Inflammatory macrophage treated with lipopolysaccharide for 4 hours (primary cell): ENCODE measurements at places on chromosomes 11 and 22.

GRCh38 chr22:42313804-42314581 lies 43.5 kb upstream of the TCF20 start:
- peak; percentile 24 for DNase-seq

GRCh38 chr11:125170001-125170509 lies 5.5 kb downstream of the PKNOX2 start:
- DNase-seq = no peak

DNA sequence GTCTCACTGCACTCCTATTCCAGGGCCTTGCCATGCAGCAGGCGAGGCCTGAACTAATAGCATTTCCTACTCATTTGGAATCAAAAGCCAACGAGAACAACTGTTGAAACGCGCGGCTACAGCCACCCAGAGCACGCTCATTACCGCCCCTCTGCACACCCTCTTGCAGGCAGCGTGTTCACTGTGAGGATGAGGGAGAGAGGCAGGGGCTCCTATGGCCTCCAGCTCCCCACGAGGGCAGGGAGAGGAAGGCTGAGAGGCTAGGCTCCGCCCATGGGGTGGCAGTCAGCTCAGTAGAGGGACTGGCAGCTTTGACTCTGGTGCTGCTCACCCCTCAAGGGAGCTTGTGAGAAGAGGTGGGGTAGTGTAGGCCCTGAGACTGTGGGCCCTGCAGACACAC lies 26.2 kb downstream of the LMO1 start:
- no peak for DNase-seq

- no peak for DNase-seq
Measured at GRCh38 chr22:49191506-49191980, 636.1 kb downstream of the BRD1 start.

DNA sequence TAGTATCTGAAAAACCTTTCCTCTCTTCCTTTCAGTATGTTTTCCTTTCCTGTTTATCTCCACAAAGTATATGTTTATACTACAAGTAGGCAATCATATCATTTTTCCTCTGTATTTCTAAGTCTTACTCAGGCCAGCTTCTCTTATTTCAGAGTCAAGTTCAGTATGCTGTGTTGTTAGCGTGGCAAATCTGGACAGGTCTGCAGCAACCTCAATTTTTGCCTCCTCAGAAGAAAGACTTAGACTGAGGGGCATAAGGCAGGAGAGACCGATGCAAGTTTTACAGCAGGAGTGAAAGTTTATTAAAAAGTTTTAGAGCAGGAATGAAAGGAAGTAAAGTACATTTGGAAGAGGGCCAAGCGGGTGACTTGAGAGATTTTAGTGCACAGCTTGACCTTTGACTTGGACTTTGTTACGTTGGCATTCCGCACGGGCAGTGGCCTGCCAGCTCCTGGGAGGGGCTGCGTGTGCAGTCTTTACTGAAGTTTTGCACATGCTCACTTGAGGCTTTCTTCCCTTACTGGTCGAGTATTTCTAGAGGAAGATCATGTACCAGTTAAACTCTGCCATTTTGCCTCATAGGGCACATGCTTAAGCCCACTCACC lies 343.2 kb downstream of the NTM start:
- DNase-seq = no peak

GRCh38 chr11:67066333-67066709 lies 9.7 kb downstream of the RHOD start:
- no peak for DNase-seq

DNA sequence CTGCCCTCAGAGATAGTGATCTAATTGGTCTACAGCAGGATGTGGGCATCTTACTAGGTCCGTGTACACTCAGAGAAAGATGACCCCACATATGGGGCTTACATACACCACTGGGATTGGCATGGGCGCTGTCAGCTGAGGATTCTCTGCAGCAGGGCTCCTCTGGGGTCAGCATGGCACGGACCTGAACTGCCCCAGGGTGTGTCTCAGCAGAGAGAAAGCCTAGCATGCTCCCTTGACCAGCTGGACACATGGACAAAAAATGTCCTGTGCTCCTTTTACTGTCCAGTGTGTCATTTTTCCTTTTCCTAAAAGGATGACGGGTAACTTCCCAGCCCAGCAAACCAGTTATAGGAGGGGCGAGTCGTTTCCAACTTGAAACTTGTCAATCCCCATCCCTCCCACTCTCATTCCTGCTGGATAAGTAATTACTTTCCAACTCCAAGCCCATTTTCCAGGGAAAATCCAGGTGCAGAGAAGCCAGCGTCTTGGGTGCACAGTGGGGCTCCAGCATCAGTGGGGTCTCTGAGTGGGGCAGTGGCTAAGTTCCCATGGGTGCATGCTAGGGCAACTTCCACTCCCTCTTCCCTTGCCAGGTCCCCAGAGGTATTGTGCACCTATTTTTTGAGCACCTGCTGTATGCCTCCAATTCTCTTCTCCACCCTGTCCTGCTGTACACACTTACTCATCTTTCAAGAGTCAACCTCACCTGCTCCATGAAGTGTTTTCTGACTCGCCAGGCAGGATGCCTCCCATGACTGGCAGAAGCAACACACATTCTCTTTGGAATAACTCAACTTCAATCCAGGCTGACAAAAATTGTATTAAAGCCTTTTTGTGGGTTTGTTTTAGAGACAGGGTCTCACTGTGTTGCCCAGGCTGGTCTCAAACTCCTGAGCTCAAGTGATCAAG lies 5.0 kb downstream of the VSTM5 start:
- DNase-seq = no peak

DNA sequence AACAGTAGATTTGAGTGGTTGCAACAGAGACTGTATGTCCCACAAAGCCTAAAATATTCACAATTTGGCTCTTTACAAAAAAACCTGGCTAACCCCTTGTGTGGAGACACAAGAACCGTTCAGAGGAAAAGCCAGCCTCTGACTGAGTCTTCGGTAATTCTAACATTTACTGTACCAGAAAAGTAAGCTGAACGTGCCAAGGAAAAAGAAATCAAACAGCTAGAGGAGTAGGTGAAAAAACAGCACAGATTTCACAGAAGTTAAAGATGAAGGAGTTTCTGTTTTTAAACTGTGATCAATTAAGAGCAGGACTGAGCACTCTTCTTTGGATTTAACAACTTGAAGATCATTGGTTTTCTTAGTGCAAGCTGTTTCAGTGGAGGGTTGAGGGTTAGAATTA lies 424.7 kb upstream of the KIRREL3 start:
- DNase-seq = no peak

- no peak for DNase-seq
Measured at GRCh38 chr11:129992161-129992944, 10.3 kb downstream of the PRDM10 start.

GRCh38 chr11:101797335-101797734 lies 117.5 kb upstream of the CEP126 start:
- no peak for DNase-seq

DNA sequence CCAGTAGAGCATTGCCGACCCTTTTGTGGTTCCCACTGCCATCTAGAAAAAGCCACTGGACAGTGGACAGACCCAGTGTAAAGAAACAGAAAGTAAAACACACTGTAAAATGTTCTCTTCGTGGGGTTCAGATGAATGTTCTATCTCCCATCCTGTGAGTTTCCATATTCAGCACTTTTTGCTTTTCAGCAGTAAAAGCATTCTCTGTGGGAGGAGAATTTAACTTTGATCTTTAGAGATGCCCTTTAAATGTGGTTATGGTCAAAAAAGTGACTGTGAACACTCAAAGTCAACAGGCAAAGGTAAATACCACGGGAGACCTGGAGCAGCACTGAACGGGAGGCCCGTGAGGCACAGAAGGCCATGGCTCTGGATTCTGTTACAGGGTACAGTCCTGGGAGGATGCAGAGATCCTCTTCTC lies 53.9 kb downstream of the FLI1 start:
- no peak for DNase-seq

- DNase-seq = no peak
Measured at GRCh38 chr11:69257838-69258658, 35.9 kb upstream of the MYEOV start.

DNA sequence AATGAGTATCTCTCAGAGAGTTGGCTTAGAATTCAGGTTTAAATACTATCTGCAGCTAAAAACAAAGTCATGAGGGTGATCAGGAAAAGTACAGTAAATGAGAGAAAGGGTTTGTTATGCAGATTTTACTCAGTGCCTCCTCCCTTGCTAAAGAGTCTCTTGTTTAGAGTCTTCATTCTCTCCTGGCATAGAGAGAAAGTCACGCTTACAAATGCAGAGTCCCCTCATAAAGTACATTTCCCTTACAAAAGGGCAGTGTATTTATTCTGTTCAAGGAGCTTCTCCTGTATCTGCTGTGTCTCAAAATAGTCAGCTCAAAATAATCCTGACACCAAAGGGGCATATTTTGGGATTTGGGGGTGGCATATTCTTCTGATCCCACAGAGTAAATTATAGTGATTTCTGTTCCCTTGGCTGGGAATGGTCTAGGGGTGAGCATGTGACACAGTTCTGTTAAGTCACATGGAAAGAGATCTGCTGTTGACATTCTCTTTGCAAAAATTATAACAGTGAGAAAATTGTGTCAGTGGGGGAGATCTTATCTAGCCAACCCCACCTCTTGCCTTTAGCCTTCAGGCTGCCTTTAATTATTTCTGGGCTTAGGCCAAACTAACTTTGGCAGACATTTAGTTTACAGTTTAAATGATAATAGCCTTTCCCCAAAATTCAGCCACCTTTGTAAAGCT lies 102.9 kb downstream of the MTNR1B start:
- DNase-seq = no peak

GRCh38 chr22:31039393-31039792 lies 41.7 kb upstream of the SMTN start:
- DNase-seq = no peak

GRCh38 chr11:128725630-128726319 lies 31.9 kb downstream of the FLI1 start:
- DNase-seq = peak; percentile 81

- no peak for DNase-seq
Measured at GRCh38 chr11:120261321-120261720, 21.4 kb downstream of the POU2F3 start.

- peak; percentile 70 for DNase-seq
Measured at GRCh38 chr22:19629720-19630419, 84.4 kb upstream of the SEPTIN5 start.

DNA sequence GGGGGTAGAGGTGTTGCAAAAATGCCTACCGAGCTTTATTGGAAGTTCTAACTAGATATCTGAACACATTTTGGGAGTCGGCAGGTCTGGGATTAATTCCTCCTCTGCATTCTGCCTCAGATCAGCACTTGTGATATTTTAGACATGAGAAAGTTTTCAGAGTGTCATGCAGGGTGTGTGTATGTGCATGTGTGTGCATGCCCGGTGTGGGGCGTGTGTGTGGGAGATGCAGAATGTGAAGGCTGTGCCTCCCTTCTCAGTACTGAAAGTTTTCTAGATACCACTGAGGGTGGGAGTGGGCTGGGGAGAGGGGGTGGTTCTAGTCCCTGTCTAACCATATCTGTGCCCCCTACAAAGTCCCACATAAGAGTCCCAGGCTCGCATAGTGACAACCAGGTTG lies 180.0 kb upstream of the NTM start:
- DNase-seq = no peak

DNA sequence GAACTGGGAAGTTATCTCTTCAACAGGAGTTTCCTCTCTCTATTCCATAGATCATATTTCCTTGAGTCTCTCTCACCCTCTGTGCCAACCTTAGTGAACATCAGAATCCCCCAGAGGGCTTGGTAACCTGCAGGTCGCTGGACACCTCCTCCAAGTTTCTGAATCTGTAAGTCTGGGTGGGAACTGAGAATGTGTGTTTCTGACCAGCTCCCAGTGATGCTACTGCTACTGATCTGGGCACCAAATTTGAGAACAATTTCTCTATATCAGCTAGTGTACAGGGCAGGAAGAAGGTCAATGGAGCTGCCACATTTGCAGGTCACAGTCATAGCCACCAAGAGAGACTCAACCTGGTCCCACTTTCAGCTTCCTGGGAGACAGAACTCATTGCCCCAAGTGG lies 62.9 kb downstream of the RCN1 start:
- no peak for DNase-seq

- DNase-seq = peak; percentile 76
Measured at GRCh38 chr22:45227645-45228400, 12.9 kb downstream of the KIAA0930 start.

- no peak for DNase-seq
Measured at GRCh38 chr11:9875862-9876261, 212.0 kb downstream of the SWAP70 start.

GRCh38 chr22:42993651-42994275 lies 21.2 kb downstream of the PACSIN2 start:
- DNase-seq = peak; percentile 51

DNA sequence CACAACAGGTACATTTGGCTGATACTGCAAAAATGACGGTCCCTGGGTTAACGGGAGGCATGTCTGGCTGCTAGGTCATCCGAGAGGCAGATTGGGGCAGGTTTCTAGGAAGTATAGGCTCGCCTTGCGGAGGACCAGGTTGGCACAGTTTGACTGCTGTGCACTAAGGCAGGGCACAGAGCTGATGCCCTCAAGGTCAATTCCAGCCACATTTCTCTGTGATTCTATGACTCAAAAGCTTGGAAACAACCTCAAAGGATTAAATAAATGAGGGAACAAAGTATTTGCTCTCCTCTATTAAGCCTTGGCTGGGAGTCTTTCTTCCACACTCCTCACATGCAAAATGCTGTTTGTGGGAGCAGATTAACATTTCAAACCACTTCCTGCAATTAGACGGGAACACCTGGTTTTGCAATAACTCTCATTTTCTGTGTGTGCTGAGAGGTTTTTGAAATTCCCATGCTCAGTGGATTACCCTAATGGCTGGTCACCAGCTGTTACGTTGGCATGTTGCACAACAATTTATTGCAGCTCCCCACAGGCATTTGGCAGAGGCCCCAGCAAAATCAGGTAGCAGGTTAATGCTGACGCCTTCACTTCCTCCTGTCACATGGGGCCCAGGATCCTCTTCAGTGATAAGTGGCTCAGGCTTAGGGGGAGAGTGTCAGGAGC lies 61.0 kb upstream of the PLET1 start:
- peak; percentile 30 for DNase-seq

- DNase-seq = no peak
Measured at GRCh38 chr22:40472579-40472978, 102.2 kb downstream of the SGSM3 start.

DNA sequence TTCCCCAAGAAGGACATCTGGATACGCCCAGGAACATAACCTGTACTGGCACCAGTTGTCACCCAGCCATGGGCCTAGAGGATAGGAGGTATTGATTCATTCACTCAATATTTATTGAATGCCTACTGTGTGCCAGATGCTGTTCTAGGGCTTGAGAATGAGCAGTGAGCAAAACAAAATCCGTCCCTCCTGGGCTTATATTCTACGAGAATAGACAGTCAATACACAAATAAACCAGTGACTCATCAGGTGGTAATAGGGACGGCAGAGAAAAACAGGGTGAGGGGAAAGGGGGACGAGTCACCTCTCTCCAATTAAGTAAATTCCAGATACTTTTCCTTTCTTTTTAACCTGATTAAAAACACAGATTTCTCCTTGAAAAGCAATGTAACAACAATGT lies 103.5 kb downstream of the MICAL2 start:
- DNase-seq = no peak

GRCh38 chr22:33853200-33854097 lies 66.8 kb downstream of the LARGE1 start:
- DNase-seq = peak; percentile 67

DNA sequence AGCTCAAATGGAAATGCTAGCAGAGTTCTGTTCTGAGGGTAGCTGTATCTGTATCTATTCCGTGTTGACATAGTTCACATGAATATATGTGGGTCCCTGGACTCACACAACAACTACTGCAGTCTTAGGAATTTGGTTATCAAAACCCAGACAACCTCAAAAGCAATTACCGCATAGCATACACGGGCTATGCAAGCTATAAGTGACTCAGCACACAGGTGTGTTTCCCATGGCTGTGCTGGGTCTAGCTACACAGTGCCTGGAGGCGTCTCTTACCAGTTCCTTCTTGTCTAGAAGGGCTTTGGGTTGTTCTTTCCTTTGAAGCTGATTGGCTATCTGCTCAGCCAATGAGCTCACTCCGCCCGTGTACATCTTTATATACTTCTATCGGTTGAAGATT lies 98.2 kb upstream of the BID start:
- no peak for DNase-seq
